Stimulated activated CD4-positive, alpha-beta T cell treated with anti-CD3 and anti-CD28 coated beads, Interleukin-12 subunit alpha, Interleukin-12 subunit beta, amount 100 ng/mL, for 48 hours (primary cell): ENCODE measurements at places on chromosomes 1 and 21.

DNA sequence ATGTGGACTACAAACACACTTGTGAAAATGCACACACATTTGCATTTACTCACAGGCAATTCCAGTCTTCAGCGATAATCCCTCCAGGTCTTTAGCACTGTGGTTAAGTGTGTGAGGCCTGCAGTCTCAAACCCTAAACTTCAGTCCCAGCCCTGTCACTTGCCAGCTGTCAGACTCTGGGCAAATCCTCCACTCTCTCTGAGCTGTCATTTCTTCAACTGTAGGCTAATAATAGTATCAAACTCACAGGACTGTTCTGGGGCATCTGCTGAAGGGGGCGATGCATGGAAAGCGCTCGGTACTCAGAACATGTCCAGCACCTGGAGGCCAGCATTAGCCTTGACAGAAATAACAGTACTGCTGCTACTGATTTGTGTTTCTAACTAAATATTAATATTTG lies 48.2 kb downstream of the NEK2 start:
- no peak for DNase-seq

DNA sequence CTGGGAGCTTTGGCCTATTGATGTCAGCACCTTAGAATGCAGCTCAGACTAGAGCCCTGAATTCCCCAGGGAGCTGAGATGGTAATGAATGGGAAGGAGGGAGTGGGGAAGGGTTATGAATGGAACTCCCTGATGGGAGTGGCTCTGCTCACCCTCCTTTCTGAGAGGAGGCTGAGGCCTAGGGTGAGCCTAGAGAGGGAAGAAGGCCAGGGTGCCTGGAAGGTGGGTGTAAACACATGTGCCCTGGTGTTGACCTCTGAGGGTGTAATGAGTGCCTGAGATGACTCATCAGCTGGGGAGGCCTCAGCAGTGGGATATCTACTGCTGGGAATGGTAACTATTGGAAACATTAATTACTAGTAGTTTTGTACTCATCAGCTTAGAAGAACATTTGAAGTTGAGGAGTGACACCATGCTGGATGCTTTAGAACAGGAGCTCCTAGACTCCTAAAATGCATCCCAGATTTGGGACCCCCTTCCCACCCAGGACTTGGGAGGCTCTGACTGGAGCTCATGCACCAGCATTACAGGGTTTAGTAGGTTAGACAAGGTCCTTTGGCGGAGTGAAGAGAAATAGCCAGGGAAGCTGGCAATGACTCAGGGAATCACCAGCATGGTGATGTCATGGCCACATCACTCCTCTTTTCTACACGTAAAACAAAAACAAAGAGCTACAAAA lies 16.0 kb upstream of the PIGV start:
- no peak for DNase-seq

DNA sequence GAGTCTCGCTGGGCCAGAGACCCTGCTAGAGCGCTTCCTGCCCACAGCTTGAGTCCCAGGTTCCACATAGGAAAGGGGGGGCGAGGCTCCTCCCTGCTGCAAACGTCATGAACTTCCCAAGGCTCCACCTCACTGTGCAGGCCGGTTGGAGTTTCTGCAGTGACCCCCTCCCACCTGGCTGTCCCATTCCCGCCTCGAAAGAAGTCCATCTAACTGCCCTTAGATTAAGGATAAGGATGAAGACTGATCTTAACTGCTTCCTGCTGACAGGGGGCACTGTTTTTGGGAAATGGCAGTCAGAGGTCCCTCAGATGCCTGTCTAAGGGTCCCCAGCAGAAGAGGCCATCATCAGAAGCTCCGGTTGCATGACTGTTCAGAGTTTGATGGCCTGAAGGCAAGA lies 62.7 kb downstream of the STUM start:
- no peak for DNase-seq

DNA sequence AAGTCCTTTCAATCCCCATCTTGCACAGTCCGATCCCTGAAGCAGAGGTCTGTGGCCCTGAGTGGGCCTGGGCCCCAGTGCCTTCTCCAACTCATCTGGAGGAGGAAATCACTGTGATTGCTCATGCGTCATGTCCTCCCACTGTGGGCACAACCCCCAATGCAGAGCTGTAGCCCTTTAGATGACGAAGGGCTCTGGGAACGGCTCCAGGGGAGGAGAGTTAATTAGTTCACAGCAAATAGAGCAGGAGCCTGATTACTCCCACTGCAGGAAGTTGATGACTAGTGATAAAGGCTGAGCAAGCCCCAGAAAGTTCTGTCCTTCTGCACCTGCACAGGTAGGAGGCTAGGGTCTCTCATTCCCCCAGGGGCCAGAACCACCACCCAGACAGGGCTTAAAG lies 111.5 kb downstream of the CCDC185 start:
- no peak for DNase-seq

GRCh38 chr1:157213836-157214235 lies 75.6 kb upstream of the ETV3 start:
- DNase-seq, result no peak

DNA sequence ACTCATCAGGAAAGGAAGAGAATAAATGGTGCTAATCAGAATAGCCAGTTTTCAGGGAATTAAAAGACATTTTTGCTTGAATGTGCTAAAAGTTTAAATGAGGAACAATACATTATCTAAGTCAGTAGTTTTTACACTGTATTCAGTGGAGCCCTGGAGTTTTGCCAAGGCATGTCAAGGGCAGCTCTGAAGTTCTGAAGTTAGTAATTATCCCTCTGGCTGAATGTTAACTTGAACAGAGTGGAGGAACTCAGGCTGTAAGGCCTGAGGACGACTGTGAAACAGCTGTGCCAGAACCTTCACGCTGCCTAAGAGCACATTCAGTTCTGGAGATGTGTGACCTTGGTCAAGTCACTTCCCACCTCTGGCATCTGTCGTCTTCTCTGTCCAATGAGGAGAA lies 68.1 kb downstream of the EDEM3 start:
- no peak for DNase-seq

DNA sequence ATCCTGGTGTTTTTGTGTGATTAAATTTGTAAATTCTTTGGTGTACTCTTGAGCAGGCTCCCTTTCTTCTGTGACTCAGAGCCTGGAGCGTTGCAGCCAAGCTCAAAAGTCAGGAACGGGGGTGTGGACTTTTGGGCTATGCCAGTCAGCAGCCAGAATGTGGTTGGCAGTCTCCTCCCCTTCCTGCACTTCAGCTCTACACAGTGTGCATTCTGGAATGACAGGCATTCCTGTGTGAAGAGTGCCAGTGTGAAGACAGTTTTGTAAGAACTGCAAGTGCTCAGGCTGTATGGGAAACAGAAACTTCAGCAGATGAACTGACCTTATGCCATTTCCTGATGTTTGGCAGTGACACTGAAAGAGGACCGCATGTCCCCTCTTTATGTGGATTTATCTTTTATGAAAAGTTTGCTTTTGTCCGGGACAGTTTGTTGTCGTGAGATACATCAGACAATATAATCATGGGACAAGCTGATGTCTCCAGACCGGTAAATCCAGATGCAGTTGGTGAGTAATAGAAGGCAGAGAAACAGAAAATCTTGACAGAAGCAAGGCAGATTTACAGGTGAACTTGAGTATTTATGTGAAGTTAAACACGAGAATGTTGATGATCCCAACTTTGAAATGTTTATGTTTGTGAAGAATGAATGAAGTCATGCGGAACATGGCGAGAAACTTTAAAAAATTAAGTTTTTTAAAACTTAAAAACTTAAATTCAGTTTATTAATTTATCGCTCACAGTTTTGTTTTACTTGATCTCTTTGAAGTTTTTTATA lies 67.7 kb upstream of the RCC1 start:
- no peak for DNase-seq

DNA sequence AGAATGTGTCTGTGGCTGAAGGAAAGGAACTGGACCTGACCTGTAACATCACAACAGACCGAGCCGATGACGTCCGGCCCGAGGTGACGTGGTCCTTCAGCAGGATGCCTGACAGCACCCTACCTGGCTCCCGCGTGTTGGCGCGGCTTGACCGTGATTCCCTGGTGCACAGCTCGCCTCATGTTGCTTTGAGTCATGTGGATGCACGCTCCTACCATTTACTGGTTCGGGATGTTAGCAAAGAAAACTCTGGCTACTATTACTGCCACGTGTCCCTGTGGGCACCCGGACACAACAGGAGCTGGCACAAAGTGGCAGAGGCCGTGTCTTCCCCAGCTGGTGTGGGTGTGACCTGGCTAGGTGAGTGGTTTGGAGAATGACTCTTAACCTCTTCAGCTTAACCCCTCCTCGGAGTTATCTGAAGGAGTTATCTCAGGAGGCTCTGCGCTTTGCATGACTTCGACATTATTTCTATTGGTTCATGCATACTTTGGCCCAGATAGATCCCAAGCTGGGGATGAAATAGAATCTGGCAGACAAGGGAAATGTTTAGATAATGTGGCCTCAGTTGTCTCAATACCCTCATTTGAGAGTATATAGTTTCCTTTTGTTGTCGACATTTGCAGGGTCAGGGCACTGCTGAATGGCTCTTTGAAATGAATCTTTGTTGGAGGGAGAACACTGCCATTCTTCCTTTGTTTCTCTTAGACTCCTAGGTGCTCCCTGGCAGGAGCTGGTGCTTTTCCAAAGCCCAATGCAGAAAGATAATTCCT lies 39.7 kb downstream of the PTGFRN start:
- no peak for DNase-seq

DNA sequence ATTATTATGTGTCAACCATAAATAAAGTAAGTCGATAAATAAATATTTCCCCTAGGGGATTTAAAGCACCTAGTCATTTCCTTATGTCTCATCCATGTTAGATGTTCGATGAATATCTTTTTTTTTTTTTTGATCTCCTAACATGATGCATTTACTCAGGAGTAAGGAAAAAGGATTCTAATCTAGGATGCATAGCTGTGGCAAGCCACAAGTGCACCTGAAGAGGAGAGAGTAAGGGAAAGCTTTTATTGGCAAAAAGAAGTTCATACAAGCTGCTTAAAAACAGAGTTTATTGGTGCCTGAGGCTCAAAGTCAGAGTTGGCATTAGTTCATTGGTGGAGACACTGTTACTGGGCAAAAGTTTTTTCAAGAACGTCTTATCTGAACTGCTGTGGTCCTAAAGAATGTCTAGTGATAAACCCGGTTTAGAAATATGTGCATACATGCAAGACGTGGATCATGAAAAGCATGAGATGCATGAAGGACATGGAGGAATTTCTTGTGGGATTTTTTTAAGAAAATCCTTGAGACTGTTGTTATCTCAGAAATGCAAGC lies 51.7 kb downstream of the SWT1 start:
- no peak for DNase-seq

DNA sequence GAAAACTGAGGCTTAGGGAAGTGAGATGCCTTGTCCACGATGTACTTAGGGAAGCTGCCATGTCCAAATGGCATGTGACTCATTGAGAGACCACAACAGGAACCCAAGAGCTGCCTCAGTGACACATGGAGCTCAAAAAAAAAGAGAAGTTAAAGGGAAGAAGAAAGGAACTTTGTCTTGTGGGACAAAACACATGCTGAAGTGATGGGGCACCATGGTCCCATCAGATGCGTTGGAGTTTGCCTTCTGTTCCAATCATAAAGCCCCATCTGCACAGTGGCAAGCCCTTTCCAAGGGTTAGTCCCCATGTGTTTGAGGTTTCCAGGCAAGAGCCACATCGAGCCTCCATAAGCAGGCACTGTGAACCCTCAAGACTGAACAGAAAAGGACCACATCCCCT lies 8.0 kb downstream of the MED8 start:
- DNase-seq, result no peak

GRCh38 chr1:206890125-206891060 lies 6.8 kb upstream of the IL24 start:
- no peak for DNase-seq

DNA sequence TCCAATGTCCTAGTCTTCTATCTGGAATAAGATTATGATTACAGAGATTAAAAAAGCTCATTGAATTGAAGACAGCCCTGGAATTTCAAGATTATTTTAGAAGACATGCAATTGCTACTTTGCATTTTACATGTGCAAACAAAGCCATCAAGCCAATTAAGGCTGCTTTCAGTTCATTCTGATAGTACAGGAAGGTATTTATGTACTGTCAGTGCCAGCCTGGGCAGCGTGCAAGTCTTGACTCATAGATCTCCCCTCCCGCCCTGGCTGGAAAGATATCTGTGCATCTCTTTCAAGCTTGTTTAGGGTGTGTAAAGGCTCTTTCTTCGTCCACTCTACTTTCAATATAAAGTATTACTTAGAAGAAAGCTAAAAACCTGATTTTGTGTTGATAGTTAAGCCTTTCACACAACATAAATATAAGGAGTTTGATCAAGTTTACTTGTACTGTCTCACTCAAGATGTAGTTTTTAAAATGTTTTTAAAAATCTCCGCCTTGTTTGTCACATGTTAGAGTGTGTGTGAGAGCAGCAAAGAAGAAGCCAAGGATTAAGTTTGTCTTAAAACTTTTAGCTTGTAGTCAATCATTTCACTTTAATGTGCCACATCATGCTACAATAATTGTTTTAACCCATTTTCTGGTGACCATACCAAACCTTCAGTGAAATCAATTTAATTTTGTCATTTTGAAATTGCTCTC lies 13.6 kb upstream of the LYPLAL1 start:
- DNase-seq, result no peak

DNA sequence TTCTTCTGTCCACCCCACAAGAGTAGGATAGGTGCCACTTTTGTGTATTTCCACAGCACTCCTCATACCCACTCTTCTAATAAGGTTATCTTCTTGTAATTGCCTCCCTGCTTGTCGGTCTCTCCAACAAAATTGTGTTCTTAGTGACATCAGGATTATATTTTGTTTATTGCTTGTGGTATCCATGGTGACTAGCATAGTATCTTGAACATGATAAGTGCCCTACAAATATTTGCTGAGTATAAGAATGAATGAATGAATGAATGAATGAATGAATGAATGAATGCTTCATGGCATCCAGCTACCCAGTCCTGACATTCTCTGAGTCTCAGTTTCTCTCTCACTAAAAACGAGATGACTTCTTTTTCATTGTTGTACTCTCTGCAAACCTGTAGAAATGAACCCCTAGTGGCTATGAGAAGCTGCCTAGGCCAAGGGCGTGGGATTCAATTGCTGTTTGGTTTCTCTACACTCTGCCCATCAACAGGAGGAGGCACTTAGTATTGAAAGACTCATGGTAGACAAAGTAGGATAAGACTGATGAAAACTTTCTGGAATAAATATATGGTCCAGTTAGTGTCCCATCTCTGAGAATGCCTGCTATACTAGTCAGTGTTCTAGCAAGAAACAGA lies 121.0 kb downstream of the TMEM53 start:
- no peak for DNase-seq

DNA sequence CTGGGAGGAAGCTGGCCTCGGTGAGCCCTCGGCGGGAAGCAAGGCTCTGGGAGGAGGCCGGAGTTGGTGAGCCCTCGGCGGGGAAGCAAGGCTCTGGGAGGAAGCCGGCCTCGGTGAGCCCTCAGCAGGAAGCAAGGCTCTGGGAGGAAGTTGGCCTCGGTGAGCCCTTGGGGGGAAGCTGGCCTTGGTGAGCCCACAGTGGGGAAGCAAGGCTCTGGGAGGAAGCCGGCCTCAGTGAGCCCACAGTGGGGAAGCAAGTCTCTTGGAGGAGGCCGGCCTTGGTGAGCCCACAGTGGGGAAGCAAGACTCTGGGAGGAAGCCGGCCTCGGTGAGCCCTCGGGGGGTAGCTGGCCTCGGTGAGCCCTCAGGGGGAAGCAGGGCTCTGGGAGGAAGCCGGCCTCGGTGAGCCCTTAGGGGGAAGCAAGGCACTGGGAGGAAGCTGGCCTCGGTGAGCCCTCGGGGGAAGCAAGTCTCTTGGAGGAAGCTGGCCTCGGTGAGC lies 36.0 kb downstream of the KRTAP10-1 start:
- no peak for DNase-seq

GRCh38 chr21:35470522-35470921 lies 421.4 kb upstream of the RUNX1 start:
- DNase-seq, result no peak

- no peak for DNase-seq
Observed at GRCh38 chr1:175889848-175890247, 146.5 kb upstream of the TNR start.

GRCh38 chr1:113488576-113489177 lies 98.4 kb downstream of the MAGI3 start:
- DNase-seq, result no peak
